ENCODE measurements at places on chromosomes 12 and 14. TPM values are rescaled to one million over a fixed set of nuclear protein-coding genes. Genes with fewer than 3 reads are reported as not detected.

Gene SERPINA3
- 220 TPM for total RNA-seq

Gene HHIPL1
- 7.7 TPM for total RNA-seq

Gene SSPN
- 109 TPM for total RNA-seq

Gene ALG10
- total RNA-seq, result 6.5 TPM

GRCh38 chr14:52033101-52033642 lies 35.7 kb downstream of the NID2 start:
- DNase-seq, result no peak
- no peaks in the 10 kb centered on the region for H3K27me3 ChIP-seq
- no peaks in the 10 kb centered on the region for H3K36me3 ChIP-seq
- H3K4me3 ChIP-seq, result no peak overlapping the region

Gene PPFIA2
- total RNA-seq, result 20.4 TPM

- H3K4me1 ChIP-seq, result no peaks in the 10 kb centered on the region
- H3K4me3 ChIP-seq, result no peak overlapping the region
- DNase-seq, result no peak
- no peaks in the 10 kb centered on the region for H3K27me3 ChIP-seq
- no peak overlapping the region for H3K27ac ChIP-seq
Observed at GRCh38 chr12:2769866-2770533, 24.8 kb upstream of the FKBP4 start.

DNA sequence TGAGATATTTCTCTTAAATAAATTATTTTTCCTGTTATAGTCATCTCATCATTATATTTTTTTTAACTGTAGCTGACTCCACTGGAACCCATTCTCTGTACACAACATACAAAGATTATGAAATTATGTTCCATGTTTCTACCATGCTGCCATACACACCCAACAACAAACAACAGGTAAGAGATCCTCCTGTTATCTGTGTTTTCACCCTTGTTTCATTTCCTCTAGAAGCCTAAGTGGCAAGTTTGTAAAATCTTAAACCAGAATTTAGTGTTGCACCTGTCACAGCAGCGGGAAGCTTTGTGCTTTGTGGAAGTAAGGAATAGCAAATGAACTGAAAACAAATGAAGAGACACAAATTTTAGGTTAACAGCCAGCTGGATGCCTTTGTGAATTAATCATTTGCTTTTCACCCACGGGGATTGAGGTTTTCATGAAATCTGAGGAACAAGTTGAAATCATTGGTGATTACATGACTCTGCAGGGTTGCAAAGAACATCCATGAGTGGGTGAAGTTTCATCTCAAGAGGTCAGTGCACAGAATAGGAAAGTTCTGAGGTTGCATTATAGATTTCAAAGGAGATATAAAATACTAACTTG lies 273.9 kb upstream of the RGS6 start:
- H3K4me3 ChIP-seq, result no peak overlapping the region
- no peak overlapping the region for H3K27ac ChIP-seq
- no peak for DNase-seq
- peaks cover 9% of the 10 kb centered on the region for H3K4me1 ChIP-seq
- H3K27me3 ChIP-seq, result no peaks in the 10 kb centered on the region
- no peaks in the 10 kb centered on the region for H3K36me3 ChIP-seq

- H3K27ac ChIP-seq, result peak overlapping the region; percentile 22
- H3K4me3 ChIP-seq, result no peak overlapping the region
Observed at GRCh38 chr12:12399161-12399560, 42.3 kb downstream of the BORCS5 start.

Gene KLRF1
- 0.36 TPM for total RNA-seq

Gene FOXN4
- not detected for total RNA-seq

Gene E2F7
- 0.30 TPM for total RNA-seq

Gene PLEKHG7
- not detected for total RNA-seq

DNA sequence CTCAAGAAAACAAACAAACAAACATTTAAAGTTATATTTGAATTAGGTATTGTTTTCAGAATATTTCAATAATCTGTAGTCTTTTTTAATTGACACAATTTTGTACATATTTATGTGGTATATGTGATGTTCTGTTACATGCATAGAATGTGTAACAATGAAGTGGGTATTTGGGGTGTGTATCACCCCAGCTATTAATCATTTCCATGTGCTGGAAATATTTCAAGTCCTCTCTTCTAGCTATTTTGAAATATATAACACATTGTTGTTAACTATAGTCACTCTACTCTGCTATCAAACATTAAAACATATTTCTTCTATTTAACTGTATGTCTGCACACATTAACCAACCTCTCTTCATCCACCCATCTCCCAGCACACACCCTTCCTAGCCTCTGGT lies 32.0 kb upstream of the SIX1 start:
- DNase-seq, result no peak
- no peak overlapping the region for H3K4me3 ChIP-seq

DNA sequence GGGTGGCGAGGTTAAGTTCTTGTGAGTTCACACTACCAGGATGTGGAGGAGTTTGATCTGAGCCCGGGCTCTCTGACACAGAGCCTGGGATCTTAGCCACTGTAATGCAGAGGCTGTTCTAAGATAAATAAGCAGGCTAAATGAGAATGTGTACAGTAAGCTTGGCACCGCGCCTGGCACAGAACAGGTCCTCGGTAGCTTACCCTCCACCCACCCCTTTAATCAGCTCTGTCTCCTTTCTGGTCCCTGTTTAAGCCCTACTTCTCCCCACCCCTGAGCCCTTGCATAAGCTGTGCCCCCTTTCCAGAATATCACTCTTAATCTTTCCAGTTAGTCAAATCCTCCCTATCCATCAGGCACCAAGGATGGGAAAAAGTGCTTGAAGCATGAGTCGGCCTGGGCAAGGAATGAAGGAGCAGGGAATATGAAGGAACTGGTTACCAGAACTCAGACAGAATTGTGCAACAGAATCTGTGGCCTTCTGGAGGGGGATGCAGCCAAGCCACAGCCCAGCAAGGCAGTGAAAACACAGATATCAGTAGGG lies 32.8 kb upstream of the CMKLR1 start:
- H3K36me3 ChIP-seq, result no peaks in the 10 kb centered on the region
- peak overlapping the region; percentile 79 for H3K27ac ChIP-seq
- peak; percentile 76 for DNase-seq
- no peaks in the 10 kb centered on the region for H3K4me1 ChIP-seq

GRCh38 chr14:21090194-21090939 lies 8.1 kb downstream of the ZNF219 start:
- H3K4me1 ChIP-seq, result no peaks in the 10 kb centered on the region
- no peak overlapping the region for H3K27ac ChIP-seq
- H3K27me3 ChIP-seq, result no peaks in the 10 kb centered on the region
- DNase-seq, result peak; percentile 84
- H3K4me3 ChIP-seq, result no peak overlapping the region

DNA sequence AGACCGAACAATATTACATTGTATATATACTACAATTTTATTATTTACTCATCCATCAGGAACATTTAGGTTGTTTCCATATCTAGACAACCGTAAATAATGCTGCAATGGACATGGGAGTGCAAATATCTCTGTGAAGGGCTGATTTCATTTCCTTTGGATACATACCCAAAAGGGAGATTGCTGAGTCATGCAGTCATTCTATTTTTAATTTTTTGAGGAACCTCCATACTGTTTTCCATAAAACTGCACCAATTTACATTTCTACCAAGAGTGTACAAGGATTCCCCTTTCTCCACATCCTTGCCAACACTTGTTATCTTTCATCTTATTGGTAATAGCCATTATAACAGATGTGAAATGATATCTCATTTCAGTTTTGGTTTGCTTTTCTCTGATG lies 84.7 kb downstream of the SLC41A2 start:
- H3K27ac ChIP-seq, result no peak overlapping the region
- DNase-seq, result no peak
- no peaks in the 10 kb centered on the region for H3K36me3 ChIP-seq
- H3K4me3 ChIP-seq, result no peak overlapping the region

DNA sequence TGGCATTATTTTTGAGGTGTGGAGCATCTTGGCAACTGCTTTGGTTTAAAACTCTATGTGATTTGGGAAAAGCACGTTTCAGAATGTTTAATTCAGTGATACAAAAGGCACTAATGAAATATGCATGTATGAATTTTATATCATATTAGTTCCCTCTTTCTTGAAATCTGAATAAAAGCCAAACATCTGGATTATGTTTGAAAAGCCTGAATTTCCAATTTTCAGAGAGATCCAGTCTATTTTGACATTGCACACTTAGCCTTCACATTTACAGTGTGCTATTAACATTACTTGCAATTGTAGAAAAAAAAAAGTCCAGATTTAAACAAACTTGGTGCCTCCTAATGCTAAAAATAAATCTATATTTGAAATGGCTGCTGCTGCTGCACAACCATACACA lies 219.1 kb upstream of the NPAS3 start:
- no peaks in the 10 kb centered on the region for H3K36me3 ChIP-seq
- H3K4me1 ChIP-seq, result peaks cover 2% of the 10 kb centered on the region
- no peak for DNase-seq
- H3K27me3 ChIP-seq, result no peaks in the 10 kb centered on the region

DNA sequence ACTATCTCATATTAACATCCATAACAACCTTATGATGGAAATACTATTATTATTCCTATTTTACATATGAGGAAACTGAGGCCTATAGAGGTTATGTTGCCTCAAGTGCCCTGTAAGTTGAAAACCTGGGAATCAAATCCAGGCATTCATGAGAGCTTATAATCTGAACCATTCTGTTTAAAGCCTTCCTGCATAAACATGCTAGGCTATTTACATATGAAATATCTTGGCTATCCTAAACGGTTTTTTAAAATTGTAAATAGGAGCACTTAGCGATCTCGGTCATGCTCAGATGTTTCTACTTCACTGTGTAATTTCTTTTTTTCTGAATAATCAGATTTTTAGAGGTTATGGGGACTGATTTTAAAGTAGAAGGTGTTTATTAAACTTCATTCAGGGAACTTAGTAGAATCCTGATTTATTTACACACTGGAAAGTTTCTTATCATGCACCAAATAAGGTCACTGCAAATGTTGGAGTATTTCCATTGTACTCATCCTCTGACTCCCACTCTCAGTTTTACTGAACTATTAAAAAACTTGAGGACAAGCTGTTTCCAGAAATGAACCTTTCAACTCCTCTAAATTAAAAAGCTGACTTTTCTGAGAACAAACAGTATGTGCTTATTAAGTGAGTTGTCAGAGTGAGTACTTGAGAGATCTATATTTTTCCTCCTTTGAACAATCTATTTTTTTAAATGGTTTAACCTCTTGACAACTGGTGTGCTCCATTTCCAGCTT lies 141.7 kb downstream of the PIK3C2G start:
- H3K4me1 ChIP-seq, result no peaks in the 10 kb centered on the region
- H3K36me3 ChIP-seq, result no peaks in the 10 kb centered on the region
- H3K27me3 ChIP-seq, result no peaks in the 10 kb centered on the region
- no peak overlapping the region for H3K4me3 ChIP-seq

DNA sequence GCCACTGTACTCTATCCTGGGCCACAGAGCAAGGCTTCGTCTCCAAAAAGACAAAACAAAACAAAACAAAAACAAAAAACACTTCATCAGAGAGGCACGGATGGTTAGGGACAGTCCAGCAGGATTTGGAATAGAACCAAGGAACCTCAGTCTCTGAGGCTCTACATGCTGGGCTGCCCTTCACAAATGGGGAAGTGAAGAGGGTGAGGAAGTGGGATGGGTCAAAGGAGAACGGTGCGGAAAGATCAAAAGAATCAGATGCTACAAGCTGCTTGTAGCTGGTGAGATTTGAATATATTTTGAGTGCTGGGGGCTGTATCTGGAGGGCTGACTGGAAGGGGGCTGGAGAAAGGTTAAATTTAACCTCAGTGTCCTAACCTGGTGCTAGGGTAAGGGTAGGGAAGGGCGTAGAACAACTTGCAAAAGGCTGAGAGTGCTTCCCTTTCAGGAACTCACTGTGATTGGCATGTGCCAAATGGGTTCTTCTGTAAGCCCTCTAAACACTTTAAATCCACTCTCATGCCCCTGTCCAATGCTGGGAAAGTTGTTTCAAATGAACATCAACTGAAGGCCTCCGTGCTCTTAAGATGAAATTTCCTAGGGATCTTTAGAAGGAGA lies 4.6 kb downstream of the FOXJ2 start:
- H3K4me1 ChIP-seq, result peaks cover 2% of the 10 kb centered on the region
- no peak overlapping the region for H3K4me3 ChIP-seq
- H3K27me3 ChIP-seq, result no peaks in the 10 kb centered on the region
- peaks cover 2% of the 10 kb centered on the region for H3K36me3 ChIP-seq
- H3K27ac ChIP-seq, result peak overlapping the region; percentile 61

GRCh38 chr14:58829594-58829993 lies 191.8 kb downstream of the DACT1 start:
- no peak overlapping the region for H3K27ac ChIP-seq
- H3K4me3 ChIP-seq, result no peak overlapping the region
- H3K27me3 ChIP-seq, result no peaks in the 10 kb centered on the region
- no peaks in the 10 kb centered on the region for H3K36me3 ChIP-seq

- H3K4me3 ChIP-seq, result no peak overlapping the region
- DNase-seq, result peak; percentile 49
- no peak overlapping the region for H3K27ac ChIP-seq
- H3K36me3 ChIP-seq, result no peaks in the 10 kb centered on the region
Observed at GRCh38 chr12:51913071-51914033, 6.0 kb downstream of the ACVRL1 start.

Gene C12orf76
- 10.5 TPM for total RNA-seq

DNA sequence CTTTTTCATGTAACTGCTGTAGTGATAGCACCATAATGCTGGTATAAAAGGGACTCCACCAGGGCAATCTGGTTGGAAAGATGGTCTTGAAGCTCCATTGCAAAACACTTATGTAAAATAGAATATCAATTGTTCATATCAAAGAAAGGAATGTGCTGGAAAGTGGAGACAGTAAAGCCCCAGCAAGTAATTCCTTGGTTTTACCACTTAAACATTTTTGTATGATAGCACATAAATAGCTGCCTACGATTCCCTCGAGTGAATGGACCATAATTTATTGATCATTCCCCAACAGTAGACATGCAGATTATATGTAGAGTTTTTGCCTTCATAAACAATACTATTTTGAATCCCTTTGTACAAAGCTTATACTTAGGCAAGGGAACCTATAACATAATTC lies 275.4 kb downstream of the PAWR start:
- no peaks in the 10 kb centered on the region for H3K4me1 ChIP-seq
- no peak for DNase-seq
- H3K27ac ChIP-seq, result no peak overlapping the region
- no peaks in the 10 kb centered on the region for H3K27me3 ChIP-seq

DNA sequence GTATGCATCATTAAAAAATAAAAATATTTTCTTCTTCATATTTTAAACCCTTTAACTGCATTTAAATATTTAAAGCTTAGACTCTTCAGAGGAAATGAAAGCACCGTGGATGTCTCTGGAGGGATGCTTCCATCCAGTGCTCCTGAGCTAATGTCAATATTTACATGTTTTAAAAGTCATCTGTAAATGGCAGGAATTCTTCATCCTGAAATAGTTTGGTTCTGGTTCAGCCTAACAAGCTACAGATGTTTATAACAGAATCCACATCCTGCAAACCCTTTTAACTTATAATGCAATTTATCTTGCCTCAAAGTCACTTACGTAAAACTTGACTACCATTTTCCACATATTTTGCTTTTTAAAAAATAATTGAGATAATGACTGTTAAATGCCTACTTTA lies 1207.3 kb downstream of the SLC16A7 start:
- H3K27me3 ChIP-seq, result no peaks in the 10 kb centered on the region
- DNase-seq, result no peak
- no peaks in the 10 kb centered on the region for H3K4me1 ChIP-seq
- no peak overlapping the region for H3K27ac ChIP-seq
- no peak overlapping the region for H3K4me3 ChIP-seq

- no peak for DNase-seq
- H3K27me3 ChIP-seq, result no peaks in the 10 kb centered on the region
- H3K36me3 ChIP-seq, result no peaks in the 10 kb centered on the region
- H3K4me1 ChIP-seq, result no peaks in the 10 kb centered on the region
- no peak overlapping the region for H3K27ac ChIP-seq
Observed at GRCh38 chr14:94827711-94828447, 58.0 kb upstream of the GSC start.
